ENCODE measurements at places on chromosomes 1 and 21.
A peak's percentile ranks its signal among the peaks of the same experiment; 100 is the strongest.

DNA sequence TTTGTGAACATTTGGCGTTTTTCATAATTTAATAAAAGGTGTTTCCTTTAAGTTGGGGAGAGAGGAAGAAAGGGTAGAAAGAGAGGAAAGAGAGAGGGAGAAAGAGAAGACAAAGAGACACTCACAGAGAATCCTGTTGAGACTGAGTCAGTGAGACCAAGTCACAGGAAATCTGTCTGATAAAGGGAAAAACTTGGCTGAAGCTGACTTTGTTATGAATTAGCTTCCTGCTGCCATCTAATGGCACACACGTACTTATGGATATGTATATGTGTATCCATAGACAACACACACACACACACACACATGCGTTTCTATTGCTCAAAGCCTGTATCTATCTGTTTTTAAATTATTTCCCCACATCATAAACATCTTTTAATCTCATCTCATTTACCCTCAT, 42.5 kb upstream of the DISC1 start:
- DNase-seq, result peak; percentile 37

GRCh38 chr1:210124736-210125135, 107.9 kb upstream of the SERTAD4 start:
- DNase-seq, result no peak

DNA sequence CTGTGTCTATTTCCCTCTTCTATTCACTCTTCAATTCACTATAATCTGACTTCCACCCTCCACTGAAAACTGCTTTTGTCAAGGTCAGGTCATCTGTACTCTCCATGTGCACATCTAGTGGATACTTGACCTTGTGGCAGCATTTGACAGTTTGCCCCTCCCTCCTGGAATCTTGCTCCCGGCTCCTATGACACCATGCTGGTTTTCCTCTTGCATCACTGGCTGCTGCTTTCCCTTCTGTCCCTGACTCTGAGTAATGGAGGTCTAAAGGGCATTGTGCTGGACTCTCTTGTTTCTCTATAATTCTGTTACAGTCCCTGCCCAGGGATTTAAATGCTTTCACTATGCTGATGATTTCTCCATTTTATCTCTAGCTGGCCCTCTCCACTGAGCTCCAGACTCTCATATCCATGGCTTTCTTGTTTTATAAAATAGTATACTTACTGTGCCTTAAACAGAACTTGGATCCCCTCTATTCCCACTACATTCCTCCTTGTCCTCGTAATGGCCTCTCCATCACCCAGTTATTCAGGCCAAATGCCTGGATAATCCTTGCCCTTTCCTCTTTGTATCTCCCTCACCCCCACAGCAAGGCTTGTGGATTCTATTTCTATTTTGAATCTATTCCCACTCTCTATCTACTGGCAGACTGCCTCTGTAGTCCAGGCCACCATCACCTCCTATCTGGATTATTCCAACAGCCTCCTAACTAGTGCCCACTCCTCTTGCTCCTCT, 36.8 kb upstream of the PODN start:
- no peak for DNase-seq

DNA sequence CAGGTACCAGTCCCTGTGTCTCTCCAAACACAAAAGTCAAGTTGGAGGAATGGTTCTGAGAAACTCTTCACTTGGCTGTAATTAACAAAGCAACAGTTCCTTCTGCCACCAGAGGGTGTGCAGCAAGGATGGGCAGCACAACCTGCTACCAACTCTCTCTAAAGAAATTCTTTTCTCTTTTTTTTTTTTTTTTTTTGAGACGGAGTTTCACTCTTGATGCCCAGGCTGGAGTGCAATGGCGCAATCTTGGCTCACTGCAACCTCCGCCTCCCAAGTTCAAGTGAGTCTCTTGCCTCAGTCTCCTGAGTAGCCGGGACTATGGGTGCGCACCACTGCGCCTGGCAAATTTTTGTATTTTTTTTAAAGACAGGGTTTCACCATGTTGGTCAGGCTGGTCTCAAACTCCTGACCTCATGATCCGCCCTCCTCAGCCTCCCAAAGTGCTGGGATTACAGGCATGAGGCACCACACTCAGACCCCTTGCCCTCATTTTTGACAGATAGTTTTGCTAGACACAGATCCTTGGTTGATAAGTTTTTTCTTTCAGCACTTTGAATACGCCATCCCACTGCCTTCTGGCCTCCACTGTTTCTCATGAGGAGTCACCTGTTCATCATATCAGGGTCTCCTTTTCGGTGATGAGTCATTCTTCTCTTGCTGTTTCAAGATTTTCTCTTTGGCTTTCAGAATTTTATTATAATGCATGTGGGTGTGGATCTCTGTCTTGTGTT, 12.1 kb upstream of the DEGS1 start:
- peak; percentile 60 for DNase-seq

GRCh38 chr1:220347654-220348175, 75.5 kb upstream of the RAB3GAP2 start:
- DNase-seq, result no peak
